ENCODE measurements at places on chromosomes 4 and X. TPM values are rescaled to one million over a fixed set of nuclear protein-coding genes. Genes with fewer than 3 reads are reported as not detected.

- no peak overlapping the region for H3K27ac ChIP-seq
- no peaks in the 10 kb centered on the region for H3K27me3 ChIP-seq
- H3K4me1 ChIP-seq = no peaks in the 10 kb centered on the region
- no peaks in the 10 kb centered on the region for H3K36me3 ChIP-seq
- no peak overlapping the region for H3K4me3 ChIP-seq
Measured at GRCh38 chrX:31166416-31166815, 94.6 kb upstream of the FTHL17 start.

DNA sequence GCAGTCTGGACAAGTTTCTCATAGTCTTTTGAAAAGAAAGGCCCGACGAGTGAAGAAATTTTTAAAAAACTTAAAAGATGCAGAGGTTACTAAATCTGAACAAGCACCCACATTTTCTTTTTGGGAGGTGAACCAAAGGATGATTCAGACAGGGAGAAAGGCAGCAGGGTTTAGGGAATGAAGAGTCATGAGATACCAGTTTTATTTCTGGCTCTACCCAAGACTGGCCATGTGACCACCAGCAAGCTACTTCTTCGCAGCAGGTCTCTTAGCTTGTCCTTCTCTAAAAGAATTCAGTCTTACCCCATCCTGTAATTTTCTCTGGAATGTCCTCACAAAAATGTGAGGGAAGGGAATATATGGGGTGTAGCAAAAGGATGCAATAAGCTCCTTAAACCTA lies 37.6 kb downstream of the AMOT start:
- no peaks in the 10 kb centered on the region for H3K36me3 ChIP-seq
- no peaks in the 10 kb centered on the region for H3K4me1 ChIP-seq
- H3K27ac ChIP-seq = no peak overlapping the region
- H3K4me3 ChIP-seq = no peak overlapping the region

- no peak for DNase-seq
- H3K4me3 ChIP-seq = no peak overlapping the region
- H3K27me3 ChIP-seq = no peaks in the 10 kb centered on the region
- H3K27ac ChIP-seq = no peak overlapping the region
- H3K4me1 ChIP-seq = peaks cover 7% of the 10 kb centered on the region
- H3K36me3 ChIP-seq = no peaks in the 10 kb centered on the region
Measured at GRCh38 chr4:55343887-55344286, 2.2 kb upstream of the SRD5A3 start.

- no peak overlapping the region for H3K27ac ChIP-seq
- no peaks in the 10 kb centered on the region for H3K27me3 ChIP-seq
- no peak for DNase-seq
- H3K36me3 ChIP-seq = no peaks in the 10 kb centered on the region
- H3K4me3 ChIP-seq = no peak overlapping the region
Measured at GRCh38 chr4:173684223-173684622, 154.2 kb upstream of the HAND2 start.

GRCh38 chrX:41705680-41706374 lies 17.1 kb downstream of the GPR34 start:
- no peak overlapping the region for H3K27ac ChIP-seq
- no peak overlapping the region for H3K4me3 ChIP-seq
- no peaks in the 10 kb centered on the region for H3K4me1 ChIP-seq
- H3K36me3 ChIP-seq = no peaks in the 10 kb centered on the region
- no peaks in the 10 kb centered on the region for H3K27me3 ChIP-seq

GRCh38 chr4:90415116-90415515 lies 287.9 kb downstream of the CCSER1 start:
- no peak overlapping the region for H3K27ac ChIP-seq
- H3K4me1 ChIP-seq = no peaks in the 10 kb centered on the region
- no peaks in the 10 kb centered on the region for H3K36me3 ChIP-seq
- H3K27me3 ChIP-seq = no peaks in the 10 kb centered on the region
- DNase-seq = no peak

Gene COL25A1
- not detected for total RNA-seq

DNA sequence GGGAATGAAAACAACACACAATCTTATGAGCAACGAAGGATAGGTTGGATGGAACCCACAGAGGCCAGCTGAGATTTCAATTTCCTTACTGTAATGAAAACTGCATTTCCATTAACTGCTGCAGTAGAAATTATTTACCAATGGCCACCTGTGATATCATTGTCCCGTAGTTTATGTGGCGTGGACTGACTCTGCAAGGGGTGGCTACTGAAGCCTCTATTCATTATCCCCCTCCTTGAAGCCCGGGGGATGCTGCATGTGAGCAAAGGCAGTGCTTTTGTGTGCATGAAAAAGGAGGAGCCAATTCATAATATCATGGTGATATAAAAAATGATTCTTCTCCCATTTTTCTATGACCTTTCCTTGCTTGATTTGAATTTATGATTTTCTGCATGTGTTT lies 207.8 kb downstream of the PTTG2 start:
- DNase-seq = no peak
- no peaks in the 10 kb centered on the region for H3K4me1 ChIP-seq
- no peaks in the 10 kb centered on the region for H3K27me3 ChIP-seq

GRCh38 chr4:24764345-24764744 lies 31.0 kb upstream of the SOD3 start:
- no peak for DNase-seq
- no peaks in the 10 kb centered on the region for H3K4me1 ChIP-seq
- no peak overlapping the region for H3K4me3 ChIP-seq
- H3K27ac ChIP-seq = no peak overlapping the region
- H3K27me3 ChIP-seq = no peaks in the 10 kb centered on the region
- no peaks in the 10 kb centered on the region for H3K36me3 ChIP-seq

DNA sequence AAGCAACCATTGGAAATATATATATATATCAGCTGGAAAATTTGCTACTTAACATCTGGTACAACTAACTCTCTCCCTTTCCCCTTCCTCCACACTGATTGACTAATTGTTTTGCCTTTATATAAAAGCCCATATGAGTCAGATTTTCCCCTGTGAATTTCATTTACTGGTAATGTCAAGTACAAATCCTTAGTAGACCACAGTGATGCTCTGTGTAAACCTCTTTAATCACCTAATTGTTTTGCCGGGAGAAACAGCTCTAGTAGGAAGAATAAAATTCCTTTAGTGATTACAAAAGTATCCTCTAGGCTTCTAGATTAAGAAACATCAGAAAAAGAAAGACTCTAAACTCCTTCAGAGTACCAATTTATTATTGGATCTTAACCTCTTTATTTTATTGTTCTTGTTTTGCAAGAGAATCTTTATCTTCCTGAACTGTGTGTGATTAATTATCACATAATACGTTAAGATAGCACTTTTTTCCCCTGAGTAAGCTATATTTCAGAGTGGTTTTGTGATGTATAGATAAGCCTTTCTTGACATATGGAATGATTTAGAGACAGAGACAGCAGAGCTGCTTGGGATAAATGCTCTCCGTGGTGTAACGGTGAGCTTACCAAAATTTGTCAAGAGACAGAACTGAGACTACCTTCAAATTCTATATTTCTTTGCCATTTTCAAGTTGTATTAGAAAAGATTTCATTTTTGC lies 1606.4 kb upstream of the TENM3 start:
- H3K27ac ChIP-seq = no peak overlapping the region
- no peaks in the 10 kb centered on the region for H3K27me3 ChIP-seq
- no peaks in the 10 kb centered on the region for H3K36me3 ChIP-seq
- H3K4me3 ChIP-seq = no peak overlapping the region

Gene SNX25
- 16.7 TPM for total RNA-seq

Gene LAGE3
- total RNA-seq = 175 TPM

DNA sequence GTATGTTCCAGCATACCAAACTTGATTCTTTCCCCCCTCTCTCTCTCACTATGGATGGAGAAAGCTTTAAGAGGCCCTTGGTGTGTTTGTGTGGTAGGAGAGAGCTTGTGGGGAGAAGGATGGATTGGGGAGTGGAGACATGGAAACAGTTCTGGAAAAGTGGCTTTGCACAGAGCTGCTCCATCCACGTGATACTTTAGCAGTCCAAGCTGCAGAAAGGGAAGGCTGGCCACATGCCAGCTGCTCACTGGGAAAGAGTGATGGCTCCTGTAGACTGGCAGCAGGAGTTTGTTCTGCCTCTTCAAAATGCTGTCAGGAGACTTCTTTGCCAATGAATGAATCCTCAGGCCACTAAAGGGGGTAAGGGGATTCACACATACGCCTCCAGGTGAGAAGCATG lies 21.7 kb upstream of the SEC24B start:
- H3K27ac ChIP-seq = no peak overlapping the region
- no peaks in the 10 kb centered on the region for H3K27me3 ChIP-seq
- no peak for DNase-seq
- H3K4me3 ChIP-seq = no peak overlapping the region
- no peaks in the 10 kb centered on the region for H3K4me1 ChIP-seq

- DNase-seq = no peak
- no peak overlapping the region for H3K4me3 ChIP-seq
- peaks cover 3% of the 10 kb centered on the region for H3K4me1 ChIP-seq
- no peaks in the 10 kb centered on the region for H3K27me3 ChIP-seq
Measured at GRCh38 chrX:106608016-106608415, 3.8 kb upstream of the RADX start.

Gene PPBP
- total RNA-seq = not detected

Gene RBMXL3
- not detected for total RNA-seq

DNA sequence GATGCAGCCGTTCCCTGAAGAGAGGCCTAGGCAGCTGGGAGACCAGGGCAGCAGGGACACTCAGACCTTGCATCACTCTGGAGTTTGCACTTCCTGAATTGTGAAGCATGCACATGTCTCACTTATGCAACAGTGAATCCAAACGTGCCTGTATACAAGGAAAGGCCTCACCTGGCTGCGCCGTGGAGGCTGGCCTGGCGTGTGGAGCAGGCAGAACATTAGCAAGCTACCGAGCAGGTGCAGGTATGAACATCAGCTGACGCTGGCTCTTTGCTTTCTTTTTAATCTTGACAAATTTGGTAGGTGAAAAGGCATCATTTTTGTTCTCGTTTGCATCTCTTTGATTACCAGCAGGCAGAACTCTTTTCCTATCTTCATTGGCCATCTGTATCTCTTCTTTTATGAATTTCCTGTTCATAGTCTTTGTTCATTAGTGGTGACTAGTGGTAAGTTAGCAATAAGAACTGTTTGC lies 37.1 kb upstream of the IRAK1 start:
- H3K27ac ChIP-seq = no peak overlapping the region
- no peaks in the 10 kb centered on the region for H3K27me3 ChIP-seq
- H3K4me3 ChIP-seq = no peak overlapping the region
- no peaks in the 10 kb centered on the region for H3K36me3 ChIP-seq

DNA sequence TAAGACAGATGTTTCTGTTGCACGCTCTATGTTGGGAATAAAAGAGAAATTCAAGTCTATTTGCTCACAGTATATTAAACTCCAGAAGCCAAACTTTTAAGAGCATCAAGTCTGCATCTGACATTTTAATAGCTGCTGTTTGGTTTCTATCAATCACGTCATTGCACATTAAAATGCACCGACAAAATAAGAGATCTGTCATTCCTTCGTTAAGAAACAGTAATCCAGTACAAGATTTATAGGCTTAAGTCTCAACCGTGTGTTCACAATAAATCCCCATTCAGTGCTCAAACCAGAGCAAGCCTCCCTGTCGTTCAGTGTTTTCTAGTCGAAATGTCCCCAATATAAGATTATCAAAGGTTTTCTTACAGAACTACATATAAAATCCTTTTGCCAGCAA lies 89.0 kb upstream of the BMPR1B start:
- no peaks in the 10 kb centered on the region for H3K4me1 ChIP-seq
- DNase-seq = no peak
- no peak overlapping the region for H3K4me3 ChIP-seq
- H3K27ac ChIP-seq = no peak overlapping the region
- H3K36me3 ChIP-seq = no peaks in the 10 kb centered on the region

DNA sequence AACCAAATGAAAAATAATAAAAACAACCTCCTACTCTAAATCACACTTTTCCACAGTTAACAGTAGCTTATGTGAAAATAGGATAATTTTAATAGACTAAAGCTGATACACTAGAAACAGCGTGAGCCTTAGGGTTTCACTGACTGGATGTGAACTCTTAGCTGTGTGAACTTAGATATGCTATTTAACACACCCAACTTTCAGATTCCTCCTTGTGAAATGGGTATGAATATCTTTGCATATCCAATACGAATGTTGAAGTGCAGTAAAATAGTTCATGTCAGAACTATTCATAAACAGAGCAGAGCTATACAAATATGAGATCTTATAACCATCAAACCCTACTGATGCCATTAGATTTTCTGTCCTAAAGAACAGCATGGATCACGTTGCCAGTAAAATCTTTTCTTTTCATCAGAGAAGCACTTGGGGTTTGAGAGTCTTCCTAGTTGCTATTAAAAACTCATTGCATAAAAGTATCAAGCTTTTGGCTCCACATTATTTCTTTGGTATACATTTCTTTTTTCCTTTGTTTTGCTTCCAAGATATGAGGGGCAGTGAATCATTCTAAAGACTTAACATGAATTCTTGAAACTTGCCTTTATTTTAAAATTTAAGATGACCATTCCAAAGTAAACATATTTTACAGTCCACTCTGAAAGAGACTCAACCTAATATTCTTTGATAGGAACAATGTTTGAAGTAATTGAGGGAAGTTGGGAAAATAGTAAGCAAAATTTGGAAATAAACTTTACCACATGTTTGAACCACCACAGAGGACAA lies 102.4 kb downstream of the CPE start:
- no peak overlapping the region for H3K4me3 ChIP-seq
- H3K27ac ChIP-seq = no peak overlapping the region
- H3K36me3 ChIP-seq = no peaks in the 10 kb centered on the region
- H3K27me3 ChIP-seq = no peaks in the 10 kb centered on the region
- H3K4me1 ChIP-seq = no peaks in the 10 kb centered on the region

DNA sequence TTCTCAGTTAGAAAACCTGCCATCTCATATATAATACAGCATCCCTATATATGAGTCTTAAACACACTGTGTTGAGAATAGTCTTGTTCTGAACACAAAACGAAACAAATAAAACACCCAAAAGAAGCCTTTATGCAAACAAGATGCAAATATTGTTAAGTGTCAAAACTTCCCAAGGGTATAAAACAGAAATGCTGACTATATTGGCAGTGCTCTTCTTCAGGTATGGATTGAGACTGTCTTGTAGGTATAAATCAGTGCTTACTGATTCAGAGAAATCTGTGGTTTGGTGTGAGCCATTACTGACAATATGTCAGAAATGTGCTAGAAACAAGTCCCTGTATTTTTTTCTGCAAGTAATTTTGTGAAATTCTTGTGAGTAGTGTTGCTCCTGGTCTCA lies 82.8 kb upstream of the CTSO start:
- H3K27ac ChIP-seq = no peak overlapping the region
- no peak overlapping the region for H3K4me3 ChIP-seq
- H3K27me3 ChIP-seq = no peaks in the 10 kb centered on the region
- H3K36me3 ChIP-seq = no peaks in the 10 kb centered on the region
- no peaks in the 10 kb centered on the region for H3K4me1 ChIP-seq

Gene ANKRD50
- total RNA-seq = 14.3 TPM

DNA sequence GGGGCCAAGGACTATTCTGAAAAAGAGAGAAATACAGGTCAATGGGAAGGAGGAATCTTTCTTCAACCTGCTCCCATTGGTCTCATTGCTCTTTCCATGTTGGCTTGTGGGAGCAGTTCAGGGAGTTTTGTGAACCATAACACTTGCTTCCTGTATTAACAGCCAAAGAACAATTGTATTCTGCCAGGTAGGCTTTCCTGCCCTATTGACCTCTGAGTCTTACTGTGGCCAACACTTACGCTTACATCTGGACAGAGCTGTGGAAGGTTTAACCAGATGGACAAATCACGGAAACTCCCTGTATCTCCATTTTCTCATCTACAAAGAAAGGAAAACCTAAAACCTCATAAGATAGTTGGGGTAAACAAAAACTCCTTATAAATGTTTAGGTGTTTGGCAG lies 30.7 kb downstream of the MID1IP1 start:
- no peaks in the 10 kb centered on the region for H3K36me3 ChIP-seq
- no peak overlapping the region for H3K27ac ChIP-seq
- H3K4me1 ChIP-seq = no peaks in the 10 kb centered on the region
- no peak overlapping the region for H3K4me3 ChIP-seq

Gene CXCL6
- 0.33 TPM for total RNA-seq

Gene PHKA1
- 28.6 TPM for total RNA-seq

Gene DDIT4L
- not detected for total RNA-seq

Gene RIPPLY1
- total RNA-seq = not detected

Measured in Panc1 (cell line).